ENCODE measurements at places on chromosomes 7 and 10. TPM values are rescaled to one million over a fixed set of nuclear protein-coding genes. Genes with fewer than 3 reads are reported as not detected.

The NUTM2A gene
- total RNA-seq, result 0.15 TPM

The DGKI gene
- 0.91 TPM for total RNA-seq

The ITPRID1 gene
- total RNA-seq, result not detected

The PCLO gene
- not detected for total RNA-seq

The EBF3 gene
- not detected for total RNA-seq

DNA sequence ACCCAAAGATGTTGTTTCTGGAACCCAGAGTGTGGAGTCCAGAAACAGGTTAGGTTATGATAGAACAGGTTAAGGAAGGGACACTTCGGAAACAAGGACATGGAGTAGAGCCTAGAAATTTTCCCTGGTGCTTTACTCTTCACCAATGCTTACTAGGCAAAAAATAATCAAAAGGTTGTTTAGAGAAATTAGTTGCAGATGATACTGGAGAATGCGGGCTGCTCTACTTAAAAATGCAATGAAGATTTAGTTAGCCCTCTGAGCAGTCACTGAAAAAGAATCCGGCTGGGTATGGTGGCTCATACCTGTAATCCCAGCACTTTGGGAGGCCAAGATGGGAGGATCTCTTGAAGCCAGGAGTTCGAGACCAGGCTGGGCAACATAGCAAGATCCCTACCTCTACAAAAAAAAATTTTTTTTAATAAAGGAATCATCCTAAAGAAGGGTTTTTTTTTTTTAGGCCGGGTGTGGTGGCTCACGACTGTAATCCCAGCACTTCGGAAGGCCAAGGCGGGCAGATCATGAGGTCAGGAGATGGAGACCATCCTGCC lies 3.3 kb upstream of the UBE2H start:
- no peak overlapping the region for H3K27ac ChIP-seq
- peaks cover 2% of the 10 kb centered on the region for H3K36me3 ChIP-seq
- H3K27me3 ChIP-seq, result peaks cover 4% of the 10 kb centered on the region
- H3K4me3 ChIP-seq, result no peak overlapping the region
- no peak for DNase-seq

- no peaks in the 10 kb centered on the region for H3K36me3 ChIP-seq
- H3K4me1 ChIP-seq, result no peaks in the 10 kb centered on the region
- DNase-seq, result no peak
- H3K4me3 ChIP-seq, result no peak overlapping the region
- peaks cover 13% of the 10 kb centered on the region for H3K27me3 ChIP-seq
- H3K27ac ChIP-seq, result no peak overlapping the region
Measured at GRCh38 chr10:28400176-28400575, 97.3 kb upstream of the MPP7 start.

GRCh38 chr10:21522631-21523406 lies 2.7 kb downstream of the SKIDA1 start:
- H3K4me3 ChIP-seq, result no peak overlapping the region
- no peak overlapping the region for H3K27ac ChIP-seq
- DNase-seq, result no peak
- peaks cover 43% of the 10 kb centered on the region for H3K27me3 ChIP-seq

- H3K36me3 ChIP-seq, result no peaks in the 10 kb centered on the region
- no peak overlapping the region for H3K27ac ChIP-seq
- no peak overlapping the region for H3K4me3 ChIP-seq
- DNase-seq, result no peak
- H3K27me3 ChIP-seq, result no peaks in the 10 kb centered on the region
Measured at GRCh38 chr10:42488416-42488815, 150.0 kb downstream of the ZNF33B start.

- peaks cover 17% of the 10 kb centered on the region for H3K27me3 ChIP-seq
- no peak overlapping the region for H3K27ac ChIP-seq
- DNase-seq, result no peak
- H3K4me1 ChIP-seq, result no peaks in the 10 kb centered on the region
- H3K4me3 ChIP-seq, result no peak overlapping the region
- H3K36me3 ChIP-seq, result no peaks in the 10 kb centered on the region
Measured at GRCh38 chr7:22141355-22141754, 195.7 kb upstream of the CDCA7L start.

DNA sequence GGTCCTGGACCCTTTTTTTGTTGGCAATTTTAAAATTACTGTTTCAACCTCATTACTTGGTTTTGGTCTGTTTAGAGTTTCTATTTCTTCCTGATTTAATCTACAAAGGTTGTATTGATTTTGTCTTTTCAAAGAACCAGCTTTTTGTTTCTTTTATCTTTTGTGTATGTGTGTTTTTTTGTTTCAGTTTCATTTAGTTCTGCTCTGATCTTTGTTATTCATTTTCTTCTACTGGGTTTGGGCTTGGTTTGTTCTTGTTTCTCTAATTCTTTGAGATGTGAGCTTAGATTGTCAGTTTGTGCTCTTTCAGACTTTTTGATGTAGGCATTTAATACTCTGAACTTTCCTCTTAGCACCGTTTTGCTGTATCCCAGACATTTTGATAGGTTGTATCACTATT lies 8.5 kb upstream of the MRPS33 start:
- H3K27me3 ChIP-seq, result peaks cover 21% of the 10 kb centered on the region
- H3K27ac ChIP-seq, result peak overlapping the region; percentile 81
- peaks cover 18% of the 10 kb centered on the region for H3K4me1 ChIP-seq
- peaks cover 26% of the 10 kb centered on the region for H3K36me3 ChIP-seq
- no peak for DNase-seq
- peak overlapping the region; percentile 44 for H3K4me3 ChIP-seq

DNA sequence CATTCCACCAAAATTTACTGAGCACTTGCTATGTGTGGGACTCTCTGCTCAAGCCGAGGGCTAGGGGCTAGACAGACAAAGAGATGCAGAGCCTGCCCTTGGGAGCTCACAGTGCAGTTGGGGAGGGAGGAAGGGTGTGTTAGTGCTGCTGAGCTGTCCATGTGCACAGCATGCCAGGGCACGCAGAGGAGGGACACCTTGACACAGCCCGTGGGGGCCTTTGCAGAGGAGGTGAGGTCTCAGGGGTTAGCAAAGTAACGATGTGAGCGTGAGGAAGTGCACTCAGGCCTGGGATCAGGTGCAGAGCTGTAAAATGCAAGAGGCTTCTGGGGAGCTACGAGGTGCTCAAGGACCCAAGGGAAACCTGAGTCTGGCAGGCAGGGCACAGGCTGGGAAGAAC lies 16.3 kb downstream of the PRKCQ start:
- H3K4me1 ChIP-seq, result peaks cover 83% of the 10 kb centered on the region
- no peaks in the 10 kb centered on the region for H3K27me3 ChIP-seq
- DNase-seq, result no peak

GRCh38 chr7:36962367-36962766 lies 238.1 kb upstream of the AOAH start:
- no peak overlapping the region for H3K27ac ChIP-seq
- H3K27me3 ChIP-seq, result no peaks in the 10 kb centered on the region
- no peak overlapping the region for H3K4me3 ChIP-seq
- no peak for DNase-seq
- H3K36me3 ChIP-seq, result peaks cover 35% of the 10 kb centered on the region

GRCh38 chr7:13069841-13070240 lies 382.4 kb downstream of the ARL4A start:
- H3K27me3 ChIP-seq, result peaks cover 2% of the 10 kb centered on the region
- H3K4me3 ChIP-seq, result no peak overlapping the region
- DNase-seq, result no peak

DNA sequence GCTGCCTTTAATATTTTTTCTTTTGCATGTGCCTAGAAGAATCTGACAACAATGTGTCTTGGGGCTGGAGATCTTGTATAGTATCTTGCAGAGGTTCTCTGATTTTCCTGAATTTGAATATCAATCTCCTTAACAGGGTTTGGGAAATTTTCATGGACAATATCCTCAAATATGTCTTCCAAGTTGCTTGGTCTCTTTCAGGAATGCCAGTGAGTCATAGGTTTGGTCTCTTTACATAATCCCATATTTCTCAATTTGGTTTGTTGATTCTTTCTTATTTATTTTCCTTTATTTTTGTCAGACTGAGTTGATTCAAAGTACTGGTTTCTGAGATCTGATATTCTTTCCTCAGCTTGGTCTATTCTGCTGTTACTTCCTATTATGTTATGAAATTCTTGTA lies 208.7 kb upstream of the GLI3 start:
- no peak overlapping the region for H3K27ac ChIP-seq
- no peaks in the 10 kb centered on the region for H3K27me3 ChIP-seq
- H3K4me1 ChIP-seq, result no peaks in the 10 kb centered on the region
- no peak for DNase-seq
- H3K36me3 ChIP-seq, result no peaks in the 10 kb centered on the region
- no peak overlapping the region for H3K4me3 ChIP-seq

GRCh38 chr7:39413636-39414223 lies 152.5 kb upstream of the YAE1 start:
- no peaks in the 10 kb centered on the region for H3K36me3 ChIP-seq
- peaks cover 10% of the 10 kb centered on the region for H3K4me1 ChIP-seq
- H3K4me3 ChIP-seq, result peak overlapping the region; percentile 59

GRCh38 chr10:66917104-66917503 lies 8.7 kb upstream of the LRRTM3 start:
- no peak for DNase-seq
- no peak overlapping the region for H3K27ac ChIP-seq
- H3K4me3 ChIP-seq, result no peak overlapping the region
- no peaks in the 10 kb centered on the region for H3K36me3 ChIP-seq

DNA sequence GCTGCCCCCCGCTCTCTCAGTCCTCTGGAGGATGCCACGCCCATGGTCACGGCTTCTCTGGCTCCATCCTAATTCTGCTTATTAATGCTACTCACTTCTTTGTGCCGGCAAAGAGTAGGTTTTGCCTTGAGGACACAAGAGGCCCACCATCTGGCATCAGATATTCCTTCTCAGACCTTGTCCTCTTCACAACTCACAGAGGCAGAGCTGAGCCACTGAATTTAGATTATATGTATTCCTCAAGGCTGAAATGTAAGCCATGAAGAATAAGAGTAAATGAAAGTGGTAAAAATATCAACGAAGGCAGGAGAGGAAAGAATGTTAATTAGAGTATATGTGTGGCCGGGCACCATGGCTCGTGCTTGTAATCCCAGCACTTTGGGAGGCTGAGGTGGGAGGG lies 6.5 kb downstream of the RBP4 start:
- peaks cover 11% of the 10 kb centered on the region for H3K27me3 ChIP-seq
- no peaks in the 10 kb centered on the region for H3K36me3 ChIP-seq
- no peaks in the 10 kb centered on the region for H3K4me1 ChIP-seq
- no peak overlapping the region for H3K4me3 ChIP-seq
- H3K27ac ChIP-seq, result no peak overlapping the region
- DNase-seq, result no peak

DNA sequence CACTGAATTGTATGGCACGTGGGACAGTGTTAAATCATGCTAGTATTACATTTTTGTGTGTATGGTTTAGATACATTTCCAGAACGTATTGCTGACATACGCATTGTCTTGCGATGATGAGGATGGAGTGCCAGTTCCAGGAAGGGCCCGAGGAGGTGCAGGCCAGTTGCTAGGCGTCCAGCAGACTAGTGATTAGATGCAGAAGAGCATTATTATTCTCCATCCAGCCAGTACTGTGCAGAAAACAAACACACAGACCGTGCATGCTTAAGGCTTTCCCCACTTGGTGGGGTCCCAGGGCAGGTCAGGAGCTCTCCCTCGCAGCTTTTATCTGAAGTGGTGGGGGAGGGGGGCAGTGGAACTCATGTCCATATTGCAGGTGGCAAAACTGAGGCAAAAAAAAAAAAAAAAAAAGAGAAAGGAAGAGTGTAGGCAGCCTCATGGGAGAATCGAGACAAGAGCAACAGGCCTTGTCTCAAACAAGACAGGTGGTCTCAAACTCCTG lies 189.2 kb downstream of the CAMK1D start:
- H3K36me3 ChIP-seq, result no peaks in the 10 kb centered on the region
- peaks cover 23% of the 10 kb centered on the region for H3K4me1 ChIP-seq
- DNase-seq, result no peak
- H3K27ac ChIP-seq, result no peak overlapping the region
- no peaks in the 10 kb centered on the region for H3K27me3 ChIP-seq

DNA sequence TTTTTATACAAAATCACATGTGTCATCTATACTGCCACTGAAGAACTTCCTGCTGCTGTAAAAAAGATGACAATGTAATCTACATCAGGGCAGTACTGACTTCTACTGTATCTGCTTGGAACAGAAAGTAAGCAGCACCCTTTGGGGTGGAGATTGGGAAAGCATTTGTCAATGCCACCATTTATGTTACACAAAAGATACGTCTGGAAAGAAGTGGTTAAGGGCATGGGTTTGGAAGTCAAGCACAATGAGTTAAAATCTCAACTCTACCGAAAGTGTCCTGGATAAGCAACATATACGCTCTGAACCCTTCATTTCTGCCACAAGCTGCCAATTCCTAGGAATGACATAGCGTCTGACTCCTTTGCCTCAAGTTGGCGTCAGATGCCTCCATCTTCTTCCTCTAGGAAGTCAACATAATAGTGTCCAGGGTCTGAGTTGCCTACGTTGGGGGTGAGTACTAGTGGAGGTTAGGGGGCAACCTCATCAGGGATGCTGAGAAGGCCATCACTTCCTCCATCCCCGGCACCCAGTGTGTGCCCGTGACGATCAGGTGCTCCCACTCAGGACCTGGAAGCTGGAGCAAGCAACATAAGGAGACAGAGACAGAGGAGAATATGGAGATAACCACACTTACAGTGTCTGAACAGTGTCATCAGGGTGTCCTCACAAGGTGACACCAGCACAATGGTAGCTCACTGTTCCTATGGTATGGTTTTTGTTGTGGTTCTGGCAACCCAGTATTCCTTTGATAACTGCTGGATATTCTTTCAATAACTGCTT lies 58.3 kb downstream of the SGMS1 start:
- DNase-seq, result no peak
- no peak overlapping the region for H3K4me3 ChIP-seq
- H3K27ac ChIP-seq, result no peak overlapping the region
- H3K36me3 ChIP-seq, result no peaks in the 10 kb centered on the region

GRCh38 chr7:139902436-139903102 lies 73.5 kb downstream of the TBXAS1 start:
- no peaks in the 10 kb centered on the region for H3K4me1 ChIP-seq
- H3K36me3 ChIP-seq, result peaks cover 21% of the 10 kb centered on the region
- H3K4me3 ChIP-seq, result no peak overlapping the region
